Fibroblast of skin of right biceps (primary cell): ENCODE measurements at places on chromosomes 12 and 14.
A peak's percentile ranks its signal among the peaks of the same experiment; 100 is the strongest.

DNA sequence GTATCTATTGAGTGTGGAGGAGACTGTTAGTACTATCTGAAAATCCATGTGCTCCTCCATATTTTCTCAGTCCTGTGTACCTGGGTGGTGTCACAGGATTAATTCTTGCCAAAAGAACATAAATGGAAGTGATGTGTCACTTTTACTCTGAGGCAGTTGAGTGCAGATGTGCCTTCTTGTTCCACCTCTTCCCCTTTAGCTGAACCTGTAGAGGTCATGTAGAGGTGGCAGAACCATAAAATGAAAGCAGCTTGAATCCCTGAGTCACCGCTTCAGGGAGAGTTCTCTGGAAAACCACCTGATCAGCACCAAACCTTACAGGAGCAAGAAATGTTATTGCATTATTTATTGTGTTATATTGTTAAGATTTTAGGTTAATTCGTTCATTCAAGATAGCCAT is 14.7 kb upstream of the SLC25A3 start:
- peak; percentile 16 for DNase-seq

- DNase-seq: no peak
Measured at GRCh38 chr12:90268574-90268973, 559.9 kb upstream of the ATP2B1 start.

DNA sequence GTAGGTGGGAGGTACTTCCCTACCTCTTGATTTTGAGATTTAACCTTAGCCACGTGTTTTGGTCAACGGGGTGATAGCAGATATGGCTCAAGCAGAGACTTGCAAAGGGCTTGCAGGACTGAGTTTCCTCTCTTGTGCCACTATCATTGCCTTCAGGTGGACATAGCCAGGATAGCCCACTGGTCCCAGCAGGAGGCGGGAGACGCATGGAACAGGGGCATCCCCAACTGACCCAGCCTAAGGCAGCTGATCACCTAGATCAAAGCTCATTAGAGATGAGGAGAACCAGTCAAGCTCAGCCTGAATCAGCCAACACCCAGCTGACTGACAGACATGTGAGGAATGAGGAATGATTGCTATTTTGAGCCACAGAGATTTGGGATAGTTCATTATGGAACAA is 49.6 kb downstream of the CALM1 start:
- no peak for DNase-seq

DNA sequence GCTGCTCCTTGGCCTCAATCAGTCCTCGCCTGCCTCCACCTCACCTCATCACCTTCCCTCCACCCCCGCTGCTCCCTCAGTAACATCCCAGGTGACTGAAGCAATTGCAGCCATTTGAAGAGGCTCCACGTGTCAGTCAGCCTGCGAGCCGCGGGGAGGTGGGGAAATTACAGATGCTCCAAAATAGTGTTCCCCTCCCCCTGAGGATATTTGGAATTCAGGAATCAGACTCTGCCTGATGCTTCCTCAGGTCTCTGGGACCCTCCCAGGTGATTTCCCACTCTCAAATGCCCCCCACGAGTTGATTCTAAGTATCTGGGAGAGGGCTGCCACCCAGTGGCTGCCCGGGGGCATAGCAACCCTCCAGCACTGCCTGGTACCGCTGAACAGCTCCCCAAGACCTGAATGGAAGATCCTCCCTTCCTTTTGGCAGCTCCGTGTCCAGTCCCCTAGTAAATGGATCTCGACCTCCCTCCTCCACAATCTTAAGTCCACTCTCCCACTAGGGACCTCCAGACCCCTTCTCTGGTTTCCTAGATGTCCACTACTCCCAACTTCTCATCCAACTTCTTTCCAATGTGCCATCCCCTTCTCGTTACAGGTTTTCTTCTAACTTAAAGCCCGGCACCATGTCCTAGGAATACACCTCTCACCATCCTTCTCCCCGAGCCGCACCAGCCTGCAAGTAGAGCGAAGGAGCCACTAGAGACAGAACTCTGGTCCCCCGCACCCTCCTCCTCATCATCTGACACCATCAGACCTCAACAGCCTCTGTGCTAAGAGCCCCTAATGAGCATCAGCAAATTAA is 1.4 kb upstream of the ASIC1 start:
- peak; percentile 41 for DNase-seq

DNA sequence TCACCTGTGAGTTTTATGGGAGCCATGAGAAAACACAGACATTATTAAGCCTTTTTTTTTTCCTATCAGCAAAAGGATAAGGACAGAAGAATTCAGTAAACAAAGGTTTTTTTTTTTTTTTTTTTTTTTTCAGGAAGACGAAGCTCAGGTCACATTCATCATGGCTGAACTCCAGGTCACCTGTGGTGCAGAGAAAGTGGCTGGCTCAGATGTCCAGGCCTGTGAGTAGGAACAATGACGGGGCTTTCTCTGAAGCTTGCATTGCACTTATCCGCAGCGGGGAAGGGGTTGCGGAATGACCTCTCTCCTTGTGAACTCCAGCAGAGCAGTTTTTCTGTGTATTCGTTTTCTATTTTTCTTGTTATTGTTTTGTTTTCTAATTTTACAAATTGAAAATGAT is 759.6 kb upstream of the TMEM132C start:
- DNase-seq: no peak

GRCh38 chr12:122987086-122987951 is 6.8 kb downstream of the ARL6IP4 start:
- DNase-seq: no peak

- DNase-seq: no peak
Measured at GRCh38 chr12:14264778-14265177, 100.7 kb upstream of the ATF7IP start.

DNA sequence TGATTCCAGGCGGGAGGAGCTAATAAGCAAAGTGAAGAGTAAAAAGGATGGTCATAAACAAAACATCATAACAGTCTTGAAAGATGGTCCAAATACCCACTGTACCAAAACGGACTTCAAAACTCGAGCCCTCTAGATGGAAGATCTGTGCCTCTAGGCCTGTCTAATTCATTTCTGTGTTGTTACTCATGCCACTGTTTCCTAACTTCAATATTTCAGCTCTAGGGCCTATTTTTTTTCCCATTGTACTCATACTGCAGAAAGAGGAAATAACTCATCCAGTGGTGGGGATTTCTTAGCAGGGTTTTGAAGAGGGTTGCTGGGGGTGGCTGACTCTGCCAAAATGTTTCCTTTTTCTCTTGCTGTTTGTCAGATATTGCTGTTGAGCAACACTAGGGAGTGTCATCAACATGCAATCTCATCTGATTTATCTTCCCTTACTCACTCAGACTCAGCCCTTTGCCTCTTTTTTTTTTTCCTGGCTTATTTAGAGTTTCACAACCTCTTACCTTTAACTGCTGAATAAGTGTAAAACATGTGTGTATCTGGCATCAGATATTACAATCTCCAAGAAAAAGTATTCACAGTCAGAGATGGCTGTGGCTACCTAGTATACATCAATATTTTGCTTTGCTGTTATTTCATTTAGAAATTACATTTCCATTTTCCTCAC is 189.6 kb downstream of the DUSP6 start:
- DNase-seq: peak; percentile 99

DNA sequence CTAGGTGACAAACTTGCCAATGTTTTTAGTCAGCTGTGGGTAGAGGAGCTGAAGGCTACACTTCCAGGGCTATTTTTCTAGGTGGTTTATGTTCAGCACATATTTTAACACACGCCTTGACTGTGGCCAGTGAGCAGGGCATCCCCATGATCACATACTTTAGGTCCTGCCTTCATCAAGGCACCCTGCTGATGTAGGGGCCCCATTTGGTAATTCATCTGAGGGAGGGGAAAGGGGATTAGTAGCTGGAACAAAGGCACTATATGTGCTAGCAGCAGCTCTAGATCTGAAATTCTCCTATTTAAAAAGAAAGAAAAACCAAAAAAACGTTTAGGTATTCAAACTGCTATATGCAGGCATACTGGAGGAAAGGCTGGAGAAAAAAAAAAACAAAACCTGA is 14.5 kb downstream of the EGLN3 start:
- DNase-seq: no peak

- DNase-seq: no peak
Measured at GRCh38 chr12:131529196-131530040, 181.5 kb upstream of the SFSWAP start.

GRCh38 chr12:56206452-56207166 is 15.1 kb downstream of the RNF41 start:
- peak; percentile 59 for DNase-seq

- peak; percentile 37 for DNase-seq
Measured at GRCh38 chr12:3342051-3342450, 149.0 kb upstream of the PRMT8 start.

DNA sequence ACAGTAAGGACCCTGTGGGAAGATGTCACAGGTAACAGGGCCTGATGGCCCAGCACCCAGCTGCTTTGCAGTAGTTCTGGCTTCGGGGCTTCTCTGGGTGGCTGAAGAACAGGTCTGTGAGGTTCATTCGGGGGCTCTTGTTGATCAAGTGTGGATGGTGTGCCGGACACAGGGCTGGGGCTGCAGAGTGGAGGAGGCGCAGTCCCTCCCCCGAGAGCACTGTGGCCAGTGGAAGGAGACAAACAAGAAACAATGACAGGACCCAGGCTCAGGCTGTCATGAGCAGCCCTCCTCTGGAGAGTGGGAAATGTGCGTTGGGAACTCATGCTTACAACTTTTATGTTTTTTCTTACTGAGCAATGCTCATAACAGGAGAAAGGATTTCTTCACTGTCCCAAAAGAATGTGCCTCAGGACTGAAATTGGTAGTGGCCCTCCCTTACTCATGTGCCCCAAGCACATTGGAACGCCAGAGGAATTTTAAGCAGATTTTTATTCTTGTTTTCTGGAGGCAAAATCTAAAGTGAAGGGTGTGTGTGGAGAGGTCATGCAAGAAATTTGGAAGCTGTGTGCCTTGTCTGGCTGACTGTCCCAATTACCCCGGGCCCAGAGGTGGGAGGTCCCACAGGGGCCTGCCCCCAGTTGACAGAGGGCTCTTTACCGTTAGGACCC is 233.8 kb downstream of the CACNA1C start:
- DNase-seq: peak; percentile 80

GRCh38 chr12:115838952-115839351 is 438.5 kb downstream of the MED13L start:
- DNase-seq: no peak

- no peak for DNase-seq
Measured at GRCh38 chr12:109654357-109654756, 59.3 kb upstream of the FAM222A start.

DNA sequence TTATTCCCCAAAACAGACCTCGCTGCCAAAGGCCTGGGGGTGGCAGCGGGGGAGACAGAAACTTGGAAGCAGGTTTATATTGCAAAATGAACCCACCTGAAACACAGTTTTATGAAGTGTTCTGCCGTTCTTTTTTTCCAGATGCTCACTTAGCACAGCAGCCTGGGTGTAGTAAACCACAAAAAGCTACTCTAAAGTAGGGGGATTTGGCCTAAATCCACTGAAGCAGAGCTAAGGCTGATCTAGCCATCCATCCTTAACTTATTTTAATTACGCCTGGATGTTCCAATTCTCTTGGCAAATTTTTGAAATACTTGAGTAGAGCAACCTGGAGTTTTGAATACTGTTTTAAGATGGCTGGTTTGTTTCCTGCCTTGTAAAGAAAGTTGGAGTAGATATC is 121.2 kb downstream of the GPR135 start:
- DNase-seq: no peak

DNA sequence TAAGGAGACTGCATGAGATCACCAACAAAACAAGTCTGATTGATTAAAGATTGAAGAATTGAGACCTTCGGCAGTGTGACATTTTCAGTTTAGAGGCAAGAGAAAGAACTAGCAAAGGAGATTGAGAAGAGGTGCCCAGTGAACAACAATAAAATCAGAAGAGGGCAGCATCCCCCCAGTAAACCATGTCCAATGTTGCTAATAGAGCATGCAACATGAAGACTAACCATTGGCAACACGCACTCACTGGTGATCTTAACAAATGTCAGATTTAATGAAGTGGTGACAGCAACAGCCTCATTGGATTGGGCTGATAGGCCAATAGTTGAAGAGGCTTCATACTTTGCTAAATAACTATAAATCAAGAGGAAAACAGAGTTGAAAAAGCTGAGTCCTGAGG is 20.7 kb upstream of the TAS2R14 start:
- DNase-seq: peak; percentile 6

DNA sequence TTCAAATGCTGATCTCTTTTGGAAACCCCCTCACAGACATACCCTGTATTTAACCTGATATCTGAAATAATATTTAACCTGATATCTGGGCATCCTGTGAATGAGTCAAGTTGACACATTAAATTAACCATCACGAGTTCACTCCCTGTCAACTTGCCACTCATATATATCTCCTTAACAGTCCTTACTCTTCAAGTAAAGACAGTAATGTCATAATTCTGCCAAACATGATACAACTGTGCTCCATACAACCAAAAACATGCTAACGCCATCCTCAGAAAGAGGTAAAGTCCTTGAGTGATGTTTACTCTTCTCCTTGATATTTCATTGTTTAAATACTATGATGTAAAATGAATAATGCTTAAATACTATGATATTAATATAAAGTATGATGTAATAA is 105.0 kb downstream of the PLCZ1 start:
- no peak for DNase-seq

DNA sequence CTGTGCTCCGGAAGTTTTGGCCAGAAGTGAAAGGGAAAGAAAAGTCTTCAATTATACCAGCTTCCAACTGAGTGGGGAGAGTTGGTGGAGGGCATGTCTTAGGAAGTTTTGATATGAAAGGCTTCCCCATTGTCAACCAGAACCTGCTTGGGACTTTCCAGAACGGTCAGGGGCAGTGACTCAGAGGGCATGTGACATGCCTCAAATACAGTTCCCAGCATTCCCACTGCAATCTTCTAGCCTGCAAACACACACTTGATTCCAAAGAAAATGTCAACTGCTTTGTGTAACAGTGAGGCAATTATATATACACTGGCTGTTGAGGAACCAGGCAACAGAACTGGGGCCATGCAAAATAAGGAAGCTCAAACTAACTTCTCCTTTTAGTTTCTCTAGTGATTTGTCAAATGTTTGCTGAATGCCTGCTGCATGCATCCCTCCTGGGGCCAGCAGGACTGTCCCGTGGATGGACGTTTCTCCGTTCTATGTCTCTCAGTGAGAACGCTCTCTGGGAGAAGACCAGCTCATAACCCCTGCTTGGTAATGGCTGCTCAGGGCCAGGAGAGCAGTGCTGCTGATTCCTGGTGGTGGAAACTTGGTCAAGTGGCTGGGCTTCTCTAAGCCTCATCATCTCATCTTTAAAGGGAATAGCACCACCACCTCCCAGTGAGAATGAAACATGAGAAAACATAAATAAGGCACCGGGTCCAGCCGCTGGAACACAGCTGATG is 18.3 kb downstream of the SLC25A47 start:
- peak; percentile 21 for DNase-seq

- no peak for DNase-seq
Measured at GRCh38 chr14:35653045-35653444, 119.1 kb downstream of the INSM2 start.

DNA sequence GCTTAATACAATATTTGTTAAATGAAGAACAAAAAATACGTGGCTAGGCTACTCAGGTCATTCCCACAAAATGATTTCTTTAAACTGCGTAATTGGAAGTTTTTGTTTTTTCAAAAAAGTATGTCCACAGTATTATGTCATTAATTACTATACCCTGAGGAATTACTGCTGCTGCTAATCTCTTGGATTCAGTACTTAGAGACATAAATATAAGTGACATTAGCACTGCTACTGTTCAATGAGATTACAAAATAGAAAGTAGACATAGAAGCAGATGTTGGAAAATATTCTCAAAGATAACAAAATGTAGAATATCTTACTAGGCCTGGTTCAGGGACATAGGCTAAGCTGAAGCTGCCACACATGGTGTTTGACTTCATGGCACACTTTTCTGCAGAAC is 36.3 kb downstream of the HMGA2 start:
- DNase-seq: no peak
